ENCODE measurements at places on chromosomes 5 and 9.

- DNase-seq: no peak
These were observed 56.1 kb upstream of the ZNF300 start for GRCh38 chr5:150960791-150961396.

GRCh38 chr9:12702160-12702758 is 9.1 kb downstream of the TYRP1 start:
- no peak for DNase-seq

DNA sequence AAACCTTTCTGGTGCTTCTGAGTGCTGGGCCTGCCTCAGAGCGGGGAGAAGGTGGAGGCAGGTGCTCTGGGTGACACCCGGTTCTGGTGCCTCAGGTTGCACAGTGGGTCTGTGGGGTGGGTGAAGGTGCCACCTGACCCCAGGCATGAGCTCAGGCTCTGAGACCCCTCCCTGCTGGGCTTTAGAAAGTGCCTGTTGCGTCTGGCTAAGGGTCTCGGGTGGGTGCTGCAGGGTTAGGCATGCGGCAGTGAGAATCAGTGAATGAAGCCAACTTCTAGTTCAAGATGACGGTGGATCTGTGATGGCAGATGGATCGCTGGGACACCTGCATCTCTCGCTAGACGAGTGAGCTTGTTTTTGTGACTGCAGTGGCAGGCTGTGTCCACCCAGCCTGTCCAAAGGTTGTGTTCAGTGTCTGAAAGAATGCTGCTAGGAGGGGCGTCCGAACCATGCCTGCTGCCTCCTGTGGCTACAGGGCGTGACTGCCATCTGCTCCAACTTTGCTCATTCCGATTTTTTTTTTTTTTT is 5.0 kb downstream of the SQSTM1 start:
- no peak for DNase-seq

DNA sequence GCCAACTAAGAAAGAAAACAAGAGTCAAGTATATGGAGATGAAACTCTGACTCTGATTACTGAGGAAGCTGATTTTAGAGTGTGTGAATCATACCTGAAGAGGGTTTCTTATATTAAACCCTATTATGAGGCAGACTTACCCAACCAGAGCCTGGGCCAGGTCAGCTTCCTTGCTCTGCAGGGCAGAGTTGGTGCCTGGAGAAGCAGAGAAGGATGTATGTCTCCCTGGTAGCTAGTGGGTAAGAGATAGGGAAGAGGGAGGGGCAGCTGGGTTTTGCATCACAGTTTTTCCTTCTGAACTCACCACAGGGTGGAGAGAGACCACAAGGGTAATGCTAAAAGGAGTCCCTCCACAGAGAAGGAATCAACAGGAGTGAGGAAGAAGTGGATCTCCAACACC is 104.1 kb downstream of the CMYA5 start:
- no peak for DNase-seq

- no peak for DNase-seq
These were observed 128.9 kb downstream of the SUSD1 start for GRCh38 chr9:112046181-112046580.

DNA sequence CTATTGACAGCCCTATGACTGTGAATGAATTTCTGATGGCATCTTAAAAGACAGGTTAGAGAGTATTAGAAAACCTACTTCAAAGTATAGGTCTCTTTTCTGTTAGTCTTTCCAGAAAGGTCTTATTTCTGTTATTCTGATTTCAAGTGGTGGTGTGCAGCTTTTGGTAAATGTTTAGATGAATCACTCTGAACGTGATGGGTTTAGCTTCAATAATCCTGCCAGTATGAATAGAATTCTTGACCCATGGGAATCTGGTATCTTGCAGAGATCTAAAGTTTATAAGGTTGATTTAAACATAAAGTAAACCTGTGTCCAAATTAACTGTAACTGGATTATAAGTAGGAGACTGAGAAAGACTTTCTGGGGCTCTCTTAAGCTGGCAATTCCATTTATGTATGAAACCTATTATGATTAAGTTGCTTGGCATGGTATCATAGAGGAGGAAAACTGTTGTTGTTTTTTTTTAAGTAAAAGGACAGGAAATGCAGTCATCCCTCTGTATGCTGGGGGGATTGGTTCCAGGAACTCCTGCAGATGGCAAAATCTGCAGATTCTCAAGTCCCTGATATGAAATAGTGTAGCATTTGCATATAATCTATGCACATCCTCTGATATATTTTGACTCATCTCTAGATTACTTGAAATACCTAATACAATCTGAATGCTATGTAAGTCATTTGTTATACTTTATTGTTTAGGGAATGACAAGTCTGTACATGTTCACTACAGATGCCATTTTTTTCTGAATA is 77.0 kb upstream of the ADAMTS19 start:
- no peak for DNase-seq

GRCh38 chr9:126450668-126451205 is 124.1 kb downstream of the MVB12B start:
- DNase-seq: no peak

GRCh38 chr9:123341816-123342215 is 14.2 kb upstream of the CRB2 start:
- no peak for DNase-seq

- no peak for DNase-seq
These were observed 8.4 kb upstream of the UBAP1 start for GRCh38 chr9:34170237-34170991.

DNA sequence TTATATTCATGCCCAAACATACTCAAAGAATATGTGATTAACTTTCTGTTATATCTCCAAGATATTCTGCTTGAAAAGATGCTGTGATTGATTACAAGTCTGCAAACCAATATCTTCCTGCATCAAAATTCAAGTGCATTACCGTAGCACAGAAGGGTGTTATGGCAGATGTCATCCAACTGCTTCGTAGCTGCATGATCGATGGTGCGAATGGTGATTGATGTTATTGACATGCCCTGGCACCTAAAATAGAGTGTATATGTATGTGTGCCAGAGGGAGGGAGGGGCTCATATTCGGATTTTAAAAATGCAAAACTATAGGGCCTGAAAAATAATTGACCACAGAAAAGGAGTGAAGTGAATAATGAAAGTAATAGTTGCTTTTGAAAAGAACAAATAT is 882.1 kb upstream of the NUDT12 start:
- DNase-seq: no peak

- no peak for DNase-seq
These were observed 20.1 kb downstream of the DAPK1 start for GRCh38 chr9:87517732-87518131.

GRCh38 chr5:24162343-24162742 is 482.4 kb downstream of the CDH10 start:
- no peak for DNase-seq

- DNase-seq: no peak
These were observed 1.3 kb downstream of the ZNF131 start for GRCh38 chr5:43121913-43122484.

DNA sequence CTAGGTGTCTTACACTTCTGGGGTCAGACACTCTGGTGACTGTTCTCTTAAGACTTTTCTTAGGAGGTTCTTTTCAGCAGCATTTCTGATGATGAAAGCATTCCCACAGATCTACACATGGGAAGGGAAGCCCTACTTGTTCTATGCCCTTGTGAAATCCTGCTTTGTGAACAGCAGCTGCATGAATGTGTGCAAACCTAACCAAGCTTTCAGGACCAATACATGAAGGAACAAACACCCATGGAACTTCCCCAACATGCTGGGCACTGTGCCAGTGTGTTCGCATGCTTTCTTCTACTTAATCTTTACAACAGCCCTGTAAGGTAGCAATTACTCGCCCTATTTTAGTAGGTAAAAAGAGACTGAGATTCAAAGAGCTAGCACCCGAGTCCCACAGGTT is 439.9 kb upstream of the KLF4 start:
- no peak for DNase-seq

GRCh38 chr5:127290019-127290945 is at the start of gene MEGF10:
MEGF10 (plus strand) TSS chr5:127290796; CDS start chr5:127331309, 40,513 bp downstream.
- DNase-seq: no peak

GRCh38 chr9:68690088-68690487 is 15.0 kb upstream of the PIP5K1B start:
- no peak for DNase-seq

DNA sequence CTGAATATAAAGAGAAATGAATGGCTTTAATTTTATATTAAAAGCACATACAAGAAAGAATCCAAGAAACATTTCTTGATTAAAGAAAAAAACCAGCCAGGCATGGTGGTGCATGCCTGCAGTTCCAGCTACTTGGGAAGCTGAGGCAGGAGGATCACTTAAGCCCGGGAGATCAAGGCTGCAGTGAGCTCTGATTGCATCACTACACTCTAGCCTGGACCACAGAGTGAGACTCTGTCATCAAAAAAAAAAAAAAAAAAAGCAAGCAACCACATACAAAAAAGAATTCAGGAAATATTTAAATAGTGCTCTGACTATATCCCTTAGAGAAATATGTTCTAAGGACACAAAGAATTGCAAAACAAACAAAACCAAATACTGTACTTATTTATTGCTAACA is 2.5 kb upstream of the PLAC8L1 start:
- no peak for DNase-seq

DNA sequence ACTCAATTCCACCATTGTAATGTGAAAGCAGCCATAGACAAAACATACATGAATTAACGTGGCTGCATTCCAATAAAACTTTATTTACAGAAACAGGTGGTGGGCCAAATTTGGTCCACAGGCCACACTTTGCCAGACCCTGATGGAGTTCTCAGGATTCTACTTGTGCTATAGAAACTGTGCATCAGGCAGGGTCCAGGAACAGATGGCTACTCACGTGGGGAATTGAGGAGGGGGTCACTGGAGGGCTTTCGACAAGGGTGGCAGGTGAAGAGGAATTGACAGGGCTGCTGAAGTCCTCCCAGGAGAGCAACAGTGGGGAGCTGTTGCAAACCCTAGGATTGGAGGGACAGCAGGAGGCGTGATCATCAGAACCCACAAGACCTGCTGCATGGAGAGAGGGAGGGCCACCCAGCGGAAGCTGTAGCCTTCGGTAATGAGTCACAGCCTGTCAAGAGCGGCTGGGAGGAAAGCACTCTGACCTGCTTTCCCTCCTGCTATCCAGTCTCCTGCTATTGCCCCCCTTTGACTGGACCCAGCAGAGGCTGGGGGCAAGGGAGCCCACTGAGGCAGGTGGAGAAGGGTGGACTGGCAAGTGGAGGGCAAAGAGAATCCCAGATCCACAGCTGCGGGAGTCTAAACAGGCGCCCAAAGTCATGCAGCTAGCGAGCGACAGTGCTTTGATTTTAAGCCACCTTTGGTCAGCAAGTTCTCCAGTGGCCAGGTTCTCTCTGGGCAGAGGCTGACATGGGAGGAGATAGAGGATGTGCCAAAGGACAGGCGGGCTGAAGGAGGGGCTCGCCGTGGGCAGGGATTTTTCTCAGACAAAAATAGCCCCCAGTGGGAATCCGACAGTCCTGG is 138.3 kb upstream of the SMIM23 start:
- DNase-seq: no peak

DNA sequence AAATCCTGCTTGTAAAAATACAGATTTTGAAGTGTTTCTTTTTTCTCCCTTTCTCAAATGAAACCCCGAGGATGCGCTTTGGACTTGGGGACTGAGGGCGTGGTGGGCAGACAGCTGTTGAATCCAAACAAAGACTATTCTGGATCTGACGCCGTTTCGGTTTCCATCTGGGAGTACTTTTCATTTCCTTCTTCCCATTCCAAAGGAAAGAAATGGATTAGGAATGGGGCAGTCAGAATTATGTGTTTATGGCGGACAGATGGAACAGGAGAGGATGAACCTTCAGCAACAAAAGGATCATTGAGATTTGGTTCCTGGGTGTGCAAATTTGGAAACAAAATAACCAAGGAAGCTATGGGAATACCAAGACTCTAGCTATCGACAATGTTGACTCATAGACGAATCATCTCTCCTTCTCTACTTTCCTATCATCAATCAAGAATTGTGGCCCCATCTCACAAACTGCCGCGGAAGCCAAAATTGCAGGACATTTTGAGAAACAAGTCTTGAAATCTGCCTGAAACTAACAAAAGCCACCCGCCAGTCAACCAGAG is 300.6 kb downstream of the PARP8 start:
- no peak for DNase-seq

GRCh38 chr9:125397736-125398135 is 136.1 kb downstream of the GAPVD1 start:
- DNase-seq: no peak

DNA sequence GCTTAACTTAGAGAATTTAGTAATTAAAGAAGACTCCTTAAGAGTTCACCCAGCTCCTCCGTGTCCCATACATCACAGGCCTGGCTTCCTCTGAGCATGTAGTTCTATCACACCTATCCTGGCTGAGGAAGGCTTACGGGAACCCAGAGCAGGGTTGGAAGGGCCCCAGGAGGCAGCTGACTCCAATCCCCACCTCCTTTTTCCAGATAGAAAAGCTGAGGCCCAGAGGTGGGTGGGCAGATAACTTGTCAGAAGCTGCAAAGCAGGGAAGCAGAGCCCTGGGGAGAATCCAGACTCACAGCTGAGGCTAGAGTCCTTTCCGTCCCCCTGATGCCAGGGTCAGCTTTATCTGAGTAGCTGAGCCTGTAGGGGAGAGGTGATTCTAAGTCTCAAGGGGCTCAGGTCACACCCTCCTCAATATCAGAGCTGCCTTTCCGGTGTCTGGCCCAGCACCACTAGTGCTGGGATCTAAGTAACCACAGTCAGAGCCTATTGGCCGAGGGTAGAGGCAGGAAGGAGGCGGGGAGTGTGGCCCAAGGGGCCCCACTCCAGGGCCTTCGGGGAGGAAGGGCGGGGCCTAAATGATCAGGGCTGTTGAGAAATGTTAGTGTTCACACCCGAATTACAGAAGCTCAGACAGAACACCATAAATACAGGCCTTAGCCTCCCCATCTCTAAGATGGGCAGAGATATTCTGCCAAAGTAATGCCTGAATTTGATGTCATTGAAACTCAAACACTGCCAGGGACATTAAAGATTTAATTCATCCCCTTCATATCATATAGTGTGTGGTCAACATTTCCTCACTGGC is 9.9 kb downstream of the CCDC69 start:
- peak; percentile 70 for DNase-seq

GRCh38 chr5:31408814-31409213 is 123.1 kb downstream of the DROSHA start:
- DNase-seq: no peak

- DNase-seq: no peak
These were observed 259.0 kb downstream of the GADD45G start for GRCh38 chr9:89863837-89864236.

- DNase-seq: no peak
These were observed 39.4 kb upstream of the RPL26L1 start for GRCh38 chr5:172919525-172920446.

DNA sequence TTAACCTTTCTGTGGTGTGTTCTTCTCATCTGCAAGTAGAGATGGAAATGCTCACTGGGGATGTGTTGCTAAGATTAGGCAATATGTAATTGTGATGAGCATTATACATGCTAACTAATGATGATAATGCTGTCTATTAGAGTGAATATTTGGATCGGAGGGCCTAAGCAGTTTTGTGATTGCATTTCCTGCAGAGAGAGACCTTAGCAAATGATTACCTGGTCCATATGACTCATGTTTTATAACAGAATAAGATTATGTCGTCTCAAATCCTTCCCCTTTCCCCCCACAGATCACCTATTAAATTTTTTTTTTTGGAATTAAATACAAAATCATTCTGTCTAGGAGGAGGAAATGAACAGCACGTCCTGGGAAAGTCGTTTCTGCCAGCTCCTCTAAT is 82.7 kb downstream of the IZUMO3 start:
- DNase-seq: no peak
